ENCODE measurements at places on chromosomes 6 and 20. TPM values are rescaled to one million over a fixed set of nuclear protein-coding genes. Genes with fewer than 3 reads are reported as not detected.

- no peak for DNase-seq
Measured at GRCh38 chr20:14232650-14233049, 104.8 kb downstream of the FLRT3 start.

DNA sequence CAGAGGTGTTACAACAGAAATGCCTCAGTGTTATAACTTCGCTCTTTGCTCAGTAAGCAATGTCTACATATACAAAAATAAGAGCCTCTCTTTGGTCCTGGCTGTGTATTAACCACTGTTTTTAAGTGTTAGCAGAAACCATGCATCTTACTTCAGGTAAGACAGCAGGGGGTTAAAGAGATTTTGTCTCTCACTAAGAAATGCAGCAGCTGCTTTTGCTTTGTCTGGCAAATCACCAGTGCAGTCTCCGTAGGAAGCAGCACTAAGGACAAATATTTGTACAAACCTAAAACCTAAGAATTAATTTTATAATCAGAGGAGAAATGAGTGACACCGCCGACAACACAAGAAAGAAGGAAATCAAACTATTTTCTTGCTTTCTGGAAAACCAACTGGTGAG is 758 bp downstream of the SMIM28 start:
- no peak for DNase-seq

- no peak for DNase-seq
Measured at GRCh38 chr6:170464524-170464979, 88.6 kb downstream of the PSMB1 start.

- no peak for DNase-seq
Measured at GRCh38 chr20:37901240-37901639, 1.7 kb upstream of the VSTM2L start.

- peak; percentile 30 for DNase-seq
Measured at GRCh38 chr6:44126320-44127149, 717 bp downstream of the MRPL14 start.

- DNase-seq, result peak; percentile 46
Measured at GRCh38 chr6:105179244-105180065, at the start of gene POPDC3. Gene POPDC3 (minus strand): TSS chr6:105180014. CDS start chr6:105161909, 18,105 bp downstream.

GRCh38 chr6:169918239-169918953 is 167.0 kb downstream of the ERMARD start:
- DNase-seq, result no peak

GRCh38 chr6:5670811-5671561 is 335.7 kb downstream of the NRN1 start:
- no peak for DNase-seq

GRCh38 chr6:116931456-116931855 is 54.4 kb downstream of the RFX6 start:
- no peak for DNase-seq

Gene PNPLA1
- total RNA-seq, result not detected

Gene CASS4
- total RNA-seq, result 0.09 TPM

Gene AIF1
- 1.7 TPM for total RNA-seq

Gene CST2
- total RNA-seq, result not detected

Gene LZTS3
- 47.8 TPM for total RNA-seq

Gene OR2H2
- total RNA-seq, result not detected

Gene CCN6
- not detected for total RNA-seq
